Activated naive CD4-positive, alpha-beta T cell treated with Interleukin-2 at 50 U/mL for 16 hours (primary cell): ENCODE measurements at places on chromosomes 6 and 20.
A peak's percentile ranks its signal among the peaks of the same experiment; 100 is the strongest.

- no peak for DNase-seq
Observed at GRCh38 chr6:23446469-23446967, 679.5 kb upstream of the NRSN1 start.

- DNase-seq, result no peak
Observed at GRCh38 chr6:37305841-37306425, 47.9 kb upstream of the RNF8 start.

DNA sequence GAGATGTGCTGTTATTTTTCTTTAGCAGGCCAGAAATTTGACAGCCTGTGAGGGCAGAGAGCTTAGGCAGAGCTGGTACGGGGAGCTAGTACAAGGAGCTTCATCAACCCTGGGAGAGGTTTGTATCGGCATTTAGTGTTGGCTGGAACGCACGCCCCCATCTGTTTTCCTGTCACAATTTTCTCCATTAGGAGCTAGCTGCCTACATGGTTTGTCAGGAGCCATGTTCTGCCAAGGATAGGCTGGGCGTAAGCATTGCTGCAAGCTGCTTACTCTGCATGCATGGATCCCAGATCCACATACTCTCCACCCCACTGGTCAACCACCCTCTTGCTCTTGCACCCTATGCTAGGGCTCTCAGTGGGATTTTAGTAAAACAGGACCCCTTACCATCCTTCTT lies 449.0 kb upstream of the CHD6 start:
- no peak for DNase-seq

DNA sequence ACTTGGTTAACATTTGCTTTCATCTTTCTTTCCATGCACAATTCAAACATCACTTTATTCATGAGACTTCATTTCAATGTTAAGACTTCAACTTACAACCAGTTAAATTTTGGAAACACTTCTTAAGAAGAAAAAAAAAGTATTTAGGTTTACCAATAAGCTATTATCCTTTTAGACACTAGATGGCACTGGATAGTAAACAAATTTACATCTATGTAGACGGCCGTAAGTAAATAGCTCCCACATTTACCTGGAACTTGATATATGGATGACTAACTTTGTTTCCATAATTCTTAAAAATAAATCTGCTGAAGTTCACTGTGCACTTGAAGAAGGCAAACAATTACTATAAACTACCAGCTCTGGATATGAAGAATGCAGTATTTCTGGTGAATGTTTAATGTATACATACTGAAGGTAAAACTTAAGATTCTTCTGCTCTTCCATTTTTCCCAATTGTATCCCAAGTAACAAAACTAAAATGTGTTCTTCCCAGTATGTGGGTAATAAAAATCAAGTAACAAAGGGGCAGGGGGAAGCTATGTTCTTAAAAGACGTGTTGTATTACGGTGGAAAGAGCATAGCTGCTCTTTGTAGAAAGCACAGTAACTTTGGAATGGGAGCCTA lies 130.6 kb upstream of the C6orf118 start:
- DNase-seq, result no peak

- peak; percentile 52 for DNase-seq
Observed at GRCh38 chr6:87700397-87701343, 1.4 kb downstream of the AKIRIN2 start.

DNA sequence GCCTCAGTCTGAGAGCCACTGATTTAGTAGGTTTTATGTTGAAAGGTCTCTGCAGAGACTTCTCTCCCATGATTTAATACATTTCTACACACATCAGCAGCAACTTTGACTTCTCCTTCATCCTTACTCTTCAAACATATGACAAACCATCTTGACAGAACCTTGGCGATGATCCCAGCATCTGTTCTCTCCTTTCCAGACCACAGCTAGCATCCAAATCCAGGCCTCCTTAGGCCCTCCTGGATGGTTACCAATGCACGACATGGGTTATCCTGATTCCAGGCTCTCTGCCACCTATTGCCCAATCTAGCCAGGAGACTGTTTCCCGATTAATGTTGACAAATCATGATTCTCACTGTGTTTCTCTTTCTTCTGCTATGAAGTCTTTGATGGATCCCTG lies 16.8 kb downstream of the LAMA4 start:
- no peak for DNase-seq
